Sigmoid colon (tissue), 7 donors: ENCODE measurements at places on chromosomes 2 and 18. TPM values are rescaled to one million over a fixed set of nuclear protein-coding genes. Genes with fewer than 3 reads are reported as not detected.

DNA sequence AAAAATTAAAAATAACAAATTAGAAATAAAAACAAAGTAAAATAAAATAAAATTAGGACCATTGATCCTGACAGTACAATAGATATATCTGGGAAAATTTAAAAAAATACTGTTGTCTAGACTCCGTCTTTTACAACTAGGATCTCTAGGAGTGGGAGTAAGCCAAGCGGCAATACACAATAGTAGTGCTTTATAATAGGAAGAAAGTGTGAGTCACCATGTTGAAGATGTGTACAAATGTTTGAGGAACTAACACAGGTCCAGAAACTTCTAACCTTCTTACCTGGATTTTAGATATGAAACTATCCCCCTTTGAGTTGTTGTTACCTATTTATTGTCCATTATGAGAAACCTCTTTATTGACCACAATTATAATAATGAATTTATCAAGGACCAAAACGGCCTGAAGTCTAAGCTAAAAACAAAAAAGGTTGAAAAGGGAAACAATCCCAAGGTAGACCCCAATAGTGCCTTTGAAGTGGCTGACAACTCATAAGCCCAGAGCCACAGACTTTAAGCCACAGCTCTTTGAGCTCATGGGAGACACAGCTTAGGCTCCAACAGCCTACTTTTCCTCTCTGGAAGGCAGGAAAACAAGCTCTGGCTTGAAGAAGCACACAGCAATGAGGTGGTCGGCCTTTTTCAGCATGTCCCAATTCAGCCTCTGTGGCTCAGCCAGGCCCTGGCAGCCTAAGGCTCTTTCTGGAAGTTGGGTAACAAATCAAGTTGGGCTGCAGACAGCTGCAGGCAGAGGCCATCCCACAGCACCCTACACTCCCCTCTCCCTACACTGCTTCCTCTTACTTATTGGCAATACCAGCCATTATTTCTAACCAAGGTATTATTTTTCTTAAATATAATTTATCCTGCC is 62.9 kb downstream of the AQP4 start:
- DNase-seq, result no peak

GRCh38 chr18:27185025-27185763 is at the start of gene CHST9:
Gene CHST9 (minus strand): TSS chr18:27185308. CDS start chr18:27142809, 42,499 bp downstream.
- no peak for DNase-seq

GRCh38 chr2:15620857-15621471 is 29.3 kb downstream of the DDX1 start:
- no peak for DNase-seq

DNA sequence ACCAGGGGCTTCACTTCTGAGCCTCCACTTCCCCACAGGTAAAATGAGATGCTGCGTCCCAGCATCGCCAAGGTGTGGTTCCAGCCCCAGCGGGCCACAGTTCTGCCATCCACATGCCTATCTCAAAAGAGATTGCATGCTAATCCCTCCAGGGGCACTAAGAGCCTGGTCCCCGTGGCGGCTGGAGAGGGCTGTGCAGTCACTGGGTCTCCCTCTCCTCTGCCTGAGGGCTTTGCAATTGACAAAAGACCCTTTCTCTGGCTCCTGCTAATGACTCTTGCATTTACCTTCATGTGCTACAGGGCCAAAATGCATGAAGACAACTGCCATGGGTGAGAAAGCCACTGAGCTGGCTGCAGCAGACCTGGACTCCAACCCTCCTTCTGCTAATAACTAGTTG is 18.5 kb downstream of the ZBTB7C start:
- no peak for DNase-seq

DNA sequence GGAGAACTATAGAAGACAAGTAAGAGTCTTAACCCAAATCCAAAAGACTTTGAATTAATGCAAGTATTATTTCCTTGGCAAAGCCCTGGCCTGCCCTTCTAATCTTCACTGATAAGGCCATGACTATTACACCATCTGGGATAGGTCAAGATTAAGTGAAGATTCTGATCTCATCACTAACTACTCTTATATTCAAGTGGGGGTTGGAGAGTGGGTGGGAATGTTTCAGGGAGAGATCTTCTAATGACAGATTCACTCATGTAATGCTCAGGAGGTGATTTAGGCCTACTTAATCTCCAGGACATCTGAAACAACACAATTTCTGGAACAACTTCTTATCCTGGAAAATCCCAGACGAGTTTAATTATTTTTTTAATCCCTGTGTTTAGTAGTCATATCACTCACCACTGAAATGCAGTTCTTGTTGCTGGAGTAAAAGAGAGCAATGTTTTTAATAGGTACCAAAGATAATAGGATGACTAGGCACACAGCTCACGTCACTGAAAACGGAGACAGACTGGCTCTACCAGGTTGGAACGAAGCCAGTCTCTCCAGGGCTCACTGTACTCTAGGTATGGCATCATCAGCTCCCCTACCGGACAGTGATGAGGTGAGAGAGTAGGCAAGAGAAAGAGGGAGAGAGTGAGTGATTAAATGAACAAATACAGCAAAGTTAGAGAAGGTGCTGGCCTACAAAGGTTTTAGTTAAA is 133.1 kb downstream of the NCKAP5 start:
- no peak for DNase-seq

GRCh38 chr2:16060936-16061338 is 120.6 kb downstream of the MYCN start:
- no peak for DNase-seq

DNA sequence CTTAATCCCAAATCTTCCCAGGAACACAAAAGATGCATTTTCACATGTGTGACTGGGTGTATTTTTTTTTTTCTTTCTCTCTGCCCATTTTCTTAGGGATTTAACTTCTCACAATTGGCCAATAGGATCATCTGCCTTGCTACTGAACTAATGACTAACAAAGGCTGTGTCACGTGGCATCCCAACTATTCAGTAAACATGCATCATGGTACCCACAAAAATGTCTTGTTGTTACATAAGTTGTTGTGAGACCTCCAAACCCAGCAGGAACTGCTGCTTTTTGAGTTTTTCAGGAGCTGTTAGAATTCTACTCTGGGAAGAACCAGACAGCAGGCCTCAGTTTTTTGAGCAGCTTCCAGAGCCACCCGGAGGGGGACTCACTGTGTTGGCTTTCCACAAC is 31.9 kb downstream of the GAD1 start:
- DNase-seq, result no peak

- DNase-seq, result no peak
Measured at GRCh38 chr2:149076863-149077412, 38.4 kb downstream of the LYPD6B start.

GRCh38 chr2:126431136-126431535 is 224.8 kb upstream of the GYPC start:
- DNase-seq, result no peak

DNA sequence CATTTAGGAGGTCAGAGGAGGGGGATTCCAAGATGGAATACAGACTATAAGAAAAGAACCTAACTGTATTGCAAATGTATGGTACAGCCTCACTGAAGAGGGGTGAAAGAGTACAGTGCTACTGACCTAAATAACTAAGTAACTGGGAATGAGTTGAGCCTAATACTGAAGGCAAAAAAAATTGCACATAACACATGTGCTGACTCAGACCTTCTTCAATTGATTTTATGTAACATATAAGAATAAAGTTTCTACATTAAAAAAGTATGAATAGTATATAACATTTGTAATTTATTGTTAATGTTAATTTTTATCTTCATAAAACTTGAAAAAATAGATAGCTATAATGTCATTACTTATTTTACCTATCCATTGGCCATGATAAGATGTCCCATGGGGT is 41.7 kb downstream of the MALT1 start:
- DNase-seq, result no peak

DNA sequence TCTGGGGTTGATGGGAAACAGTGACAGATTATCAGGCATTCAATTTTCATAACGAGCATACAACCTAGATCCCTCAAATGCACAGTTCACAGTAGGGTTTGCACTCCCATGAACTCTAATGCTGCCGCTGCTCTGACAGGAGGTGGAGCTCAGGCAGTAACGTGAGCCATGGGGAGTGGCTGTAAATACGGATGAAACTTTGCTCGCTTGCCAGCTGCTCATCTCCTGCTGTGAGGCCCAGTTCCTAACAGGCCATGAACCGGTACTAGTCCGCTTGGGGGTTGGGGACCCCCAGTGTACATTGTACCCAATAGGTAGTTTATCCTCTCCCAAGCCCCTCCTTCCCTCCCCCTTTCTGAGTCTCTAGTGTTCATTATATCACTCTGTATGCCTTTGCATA is 94.6 kb downstream of the PTH2R start:
- DNase-seq, result no peak

- no peak for DNase-seq
Measured at GRCh38 chr18:76679945-76680344, 142.4 kb upstream of the ZNF236 start.

DNA sequence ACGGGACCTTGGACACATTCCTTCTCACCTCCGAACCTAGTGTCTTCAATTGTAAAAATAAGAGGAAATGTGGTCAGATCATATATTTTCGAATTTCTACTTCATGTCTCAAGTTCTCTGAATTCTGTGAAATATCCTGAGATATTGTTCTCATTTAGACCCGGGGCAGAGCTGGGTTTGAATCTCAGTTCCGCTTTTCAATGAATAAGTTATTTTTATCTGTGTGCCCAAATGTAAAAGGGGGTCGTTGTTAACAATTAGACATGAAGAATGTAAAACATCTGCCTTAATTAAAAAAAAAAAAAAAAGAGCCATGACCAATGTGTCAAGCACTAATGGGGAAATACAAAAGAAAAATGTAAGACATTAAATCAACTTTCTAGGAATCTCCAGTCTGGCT is 48.9 kb upstream of the BCL11A start:
- no peak for DNase-seq

DNA sequence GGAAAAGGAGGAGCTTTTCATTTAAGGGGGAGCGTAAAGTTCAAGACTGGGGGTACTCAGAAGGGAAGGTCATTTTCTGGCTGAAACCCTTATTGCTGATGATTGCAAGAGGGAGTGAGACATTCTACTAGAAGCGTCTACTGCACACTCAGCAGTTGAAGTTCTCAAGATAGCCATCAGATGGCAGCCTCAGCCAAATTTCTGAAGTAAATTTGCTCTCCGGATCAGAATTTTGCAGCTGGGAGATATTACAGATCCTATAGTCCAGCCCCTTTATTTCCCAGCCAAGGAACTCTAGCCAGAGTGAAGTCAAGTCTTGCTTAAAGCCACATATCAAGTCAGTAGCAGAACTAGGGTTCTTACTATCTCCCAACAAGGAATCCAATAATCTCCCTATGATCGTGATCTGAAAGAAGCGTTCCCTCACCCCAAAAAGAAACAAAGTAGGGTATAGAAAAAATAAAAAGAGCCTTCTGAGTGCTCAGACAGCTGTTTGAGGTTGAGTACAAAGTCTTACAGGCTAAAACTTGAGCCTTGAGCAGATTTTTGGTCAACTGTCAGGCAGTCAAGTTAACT is 24.0 kb downstream of the RAX start:
- no peak for DNase-seq

DNA sequence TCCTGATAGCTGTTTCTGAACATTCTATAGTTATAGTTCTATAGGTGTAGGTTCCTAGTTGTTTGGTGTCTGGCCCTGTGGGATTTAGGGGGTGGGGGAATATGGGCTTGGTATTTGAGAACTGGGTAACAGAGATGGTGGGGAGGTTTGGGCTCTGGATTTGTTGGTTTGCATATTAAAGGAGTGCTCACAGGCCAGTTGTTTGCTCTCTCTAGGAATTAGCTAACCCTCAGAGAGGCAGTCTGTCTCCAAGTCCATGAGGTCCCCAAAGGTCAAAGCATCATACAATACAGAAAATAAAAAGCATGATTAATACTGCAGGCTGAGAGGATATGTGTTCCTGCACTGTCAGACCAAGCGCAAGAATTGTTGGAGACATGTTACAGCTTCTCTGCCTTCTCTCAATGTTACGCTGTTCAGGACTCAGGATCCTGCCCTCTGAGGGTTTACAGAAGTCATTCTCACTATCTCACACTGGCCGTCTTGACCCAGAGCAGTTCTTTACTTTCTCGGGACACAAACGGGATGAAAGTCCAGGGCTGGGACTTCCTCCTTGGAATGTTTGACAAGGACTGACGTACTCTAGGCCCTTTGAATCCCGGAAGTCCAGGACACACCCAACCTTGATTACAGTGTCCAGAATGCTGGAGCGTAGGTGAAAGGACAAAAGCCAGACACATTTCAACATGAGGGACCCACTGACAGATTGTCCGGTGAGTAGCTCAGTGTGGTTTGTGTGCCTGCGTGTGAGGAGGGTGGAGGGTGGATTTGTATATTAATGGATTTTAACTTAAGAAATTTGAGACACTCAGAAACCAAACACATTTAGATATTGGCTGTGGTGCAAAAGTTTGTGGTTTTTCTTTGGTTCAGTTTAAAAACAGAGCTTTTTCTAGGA is at the start of gene NOSTRIN:
Gene NOSTRIN, plus strand, starts transcription at position 677 of the 898 bp plus-strand sequence. Its CDS starts 10 bp downstream, at position 687.
- no peak for DNase-seq

- DNase-seq, result no peak
Measured at GRCh38 chr2:74333175-74333574, 10.0 kb downstream of the SLC4A5 start.

DNA sequence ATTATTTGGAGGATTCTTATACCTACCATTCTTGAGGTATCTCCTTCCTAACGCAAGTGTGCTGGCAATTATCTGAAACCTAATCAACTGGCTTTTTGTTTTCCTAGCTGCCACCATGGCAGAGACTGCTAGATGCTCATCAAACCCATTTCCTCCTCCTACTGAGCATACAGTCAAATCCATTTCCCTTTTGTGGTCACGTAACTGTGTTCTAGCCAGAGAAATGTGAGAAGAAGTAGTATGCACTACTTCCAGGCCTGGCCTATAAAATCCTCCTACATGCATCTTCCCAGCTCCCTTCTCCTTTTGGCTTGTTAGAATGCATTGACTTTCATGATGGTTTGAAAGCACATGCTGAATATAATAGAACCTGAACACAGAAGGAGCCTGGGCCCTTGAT is 494.1 kb upstream of the MEIS1 start:
- DNase-seq, result no peak

DNA sequence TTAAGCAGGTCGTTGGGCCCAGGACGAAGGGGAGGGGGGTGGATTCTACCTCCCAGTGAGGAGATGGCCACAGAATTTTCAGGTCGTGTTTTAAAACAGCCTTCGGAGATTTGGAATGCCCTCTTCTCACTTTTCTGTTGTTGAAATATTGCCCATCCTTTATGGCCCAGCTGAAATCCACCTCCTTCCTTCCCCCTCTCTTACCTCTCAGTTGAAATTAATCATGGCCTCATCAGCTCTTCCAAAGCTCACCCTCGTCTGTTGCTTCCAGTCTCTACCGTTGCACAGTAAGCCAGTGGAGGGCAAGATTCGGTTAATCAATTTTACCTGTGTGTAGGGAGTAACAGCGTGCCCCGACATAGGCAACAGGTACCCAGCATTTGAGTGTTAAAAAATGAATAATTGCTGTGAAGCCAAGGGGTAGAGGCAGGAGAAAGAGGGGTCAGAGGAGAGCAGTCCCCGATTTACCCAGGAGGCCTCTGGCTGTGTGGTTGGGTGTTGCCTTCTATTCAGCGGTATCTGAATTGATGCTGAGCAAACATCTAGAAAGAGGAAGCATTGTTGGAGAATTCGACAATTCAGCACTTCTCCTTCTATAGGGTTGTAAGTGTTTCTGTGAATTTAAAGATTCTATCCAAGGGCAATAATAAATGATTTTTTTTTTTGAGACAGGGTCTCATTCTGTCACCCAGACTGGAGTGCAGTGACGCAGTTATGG is 8.6 kb upstream of the PDIA6 start:
- peak; percentile 28 for DNase-seq

GRCh38 chr18:8116341-8117005 is 492.8 kb upstream of the RAB12 start:
- DNase-seq, result no peak

CCDC85A gene
- total RNA-seq, result 3.5 TPM

TCF23 gene
- total RNA-seq, result not detected

SCN9A gene
- total RNA-seq, result 17.1 TPM

SERPINB10 gene
- total RNA-seq, result not detected

CFAP221 gene
- total RNA-seq, result not detected

LOXL3 gene
- total RNA-seq, result 7.9 TPM

GALNT13 gene
- 2.5 TPM for total RNA-seq

DAW1 gene
- total RNA-seq, result not detected
